Stimulated activated CD8-positive, alpha-beta memory T cell treated with anti-CD3 and anti-CD28 coated beads, Interleukin-4, amount 100 ng/mL, for 4 hours (primary cell): ENCODE measurements at places on chromosomes 11 and 22.

- no peak for DNase-seq
Observed at GRCh38 chr11:8833568-8834315, 77.2 kb upstream of the AKIP1 start.

- no peak for DNase-seq
Observed at GRCh38 chr11:35313066-35313759, 106.1 kb downstream of the SLC1A2 start.

DNA sequence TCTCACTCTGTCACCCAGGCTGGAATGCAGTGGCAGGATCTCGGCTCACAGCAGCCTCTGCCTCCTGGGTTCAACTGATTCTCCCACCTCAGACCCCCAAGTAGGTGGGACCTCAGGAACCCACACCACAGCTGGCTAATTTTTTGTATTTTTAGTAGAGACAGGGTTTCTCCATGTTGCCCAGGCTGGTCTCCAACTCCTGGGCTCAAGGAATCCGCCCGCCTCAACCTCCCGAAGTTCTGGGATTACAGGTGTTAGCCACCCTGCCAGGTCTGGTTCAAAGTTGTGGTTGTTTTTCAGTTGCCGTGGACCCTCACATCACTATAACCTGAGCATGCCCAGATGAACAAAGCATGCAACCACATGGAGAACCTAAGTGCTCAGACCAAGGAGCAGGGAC is 13.0 kb upstream of the RAB39A start:
- no peak for DNase-seq

GRCh38 chr11:38226684-38227083 is 1628.6 kb upstream of the RAG2 start:
- DNase-seq = no peak

GRCh38 chr11:68037411-68038225 is 1.2 kb upstream of the TCIRG1 start:
- DNase-seq = no peak

DNA sequence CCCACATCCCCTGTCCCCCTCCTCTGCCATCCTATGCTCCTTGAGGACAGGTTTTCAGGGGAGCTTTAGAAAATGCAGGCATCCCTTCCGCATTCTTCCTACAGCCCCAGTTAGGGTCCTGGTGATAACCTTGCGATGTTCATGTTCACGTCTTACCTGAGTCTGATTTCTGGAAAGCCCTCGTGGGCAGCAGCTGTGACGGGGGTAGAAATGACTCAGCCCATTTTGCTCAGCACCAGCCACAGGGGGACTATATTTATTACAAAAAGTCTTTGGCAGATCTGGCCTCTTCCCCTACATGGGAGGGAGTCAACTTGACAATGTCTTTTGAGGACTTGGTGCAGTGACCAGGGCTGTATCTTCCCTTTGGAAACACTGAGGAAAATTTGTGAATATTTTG is 12.3 kb downstream of the PKNOX2 start:
- no peak for DNase-seq

- DNase-seq = no peak
Observed at GRCh38 chr11:122181372-122181771, 65.4 kb upstream of the BLID start.

- no peak for DNase-seq
Observed at GRCh38 chr22:17471886-17472535, 91.3 kb upstream of the SLC25A18 start.

DNA sequence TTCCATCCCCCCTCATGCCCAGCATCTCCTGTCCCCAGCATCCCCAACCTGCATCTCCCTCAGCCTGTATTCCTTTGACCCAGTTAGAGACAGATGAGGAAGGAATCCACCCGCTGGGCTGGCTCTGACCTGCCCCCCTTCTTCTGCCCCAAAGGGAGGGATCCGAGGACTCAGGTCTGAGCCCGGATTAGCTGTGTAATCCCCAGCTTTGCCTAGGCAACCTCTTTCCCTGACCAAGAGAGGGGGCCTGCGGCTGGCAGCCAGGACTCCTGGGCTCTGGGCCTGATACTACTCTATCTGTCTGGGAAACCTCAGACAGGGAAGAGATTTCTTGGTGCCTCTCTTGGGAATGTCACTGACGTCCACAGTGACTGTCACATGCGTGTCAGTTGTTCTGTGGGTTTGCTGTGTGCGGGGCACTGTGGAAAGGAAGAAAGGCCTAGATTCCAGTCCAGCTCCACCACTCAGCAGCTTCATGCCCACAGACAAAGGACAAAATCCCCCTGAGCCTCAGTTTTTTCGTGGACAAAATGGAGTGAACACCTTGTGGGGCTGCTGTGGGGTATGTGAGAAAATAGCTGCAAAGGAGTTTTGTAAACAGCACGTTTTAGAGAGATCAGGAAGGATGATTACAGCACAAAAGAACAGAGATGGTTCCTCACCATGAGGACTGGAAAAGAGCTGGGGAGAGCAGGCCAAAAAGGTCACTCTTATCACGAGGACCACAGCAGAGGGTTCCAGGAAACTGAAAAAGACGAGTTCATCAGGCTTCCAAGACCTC is 1.3 kb upstream of the NDUFV1 start:
- DNase-seq = no peak
